ENCODE measurements at places on chromosomes 2 and 18.

DNA sequence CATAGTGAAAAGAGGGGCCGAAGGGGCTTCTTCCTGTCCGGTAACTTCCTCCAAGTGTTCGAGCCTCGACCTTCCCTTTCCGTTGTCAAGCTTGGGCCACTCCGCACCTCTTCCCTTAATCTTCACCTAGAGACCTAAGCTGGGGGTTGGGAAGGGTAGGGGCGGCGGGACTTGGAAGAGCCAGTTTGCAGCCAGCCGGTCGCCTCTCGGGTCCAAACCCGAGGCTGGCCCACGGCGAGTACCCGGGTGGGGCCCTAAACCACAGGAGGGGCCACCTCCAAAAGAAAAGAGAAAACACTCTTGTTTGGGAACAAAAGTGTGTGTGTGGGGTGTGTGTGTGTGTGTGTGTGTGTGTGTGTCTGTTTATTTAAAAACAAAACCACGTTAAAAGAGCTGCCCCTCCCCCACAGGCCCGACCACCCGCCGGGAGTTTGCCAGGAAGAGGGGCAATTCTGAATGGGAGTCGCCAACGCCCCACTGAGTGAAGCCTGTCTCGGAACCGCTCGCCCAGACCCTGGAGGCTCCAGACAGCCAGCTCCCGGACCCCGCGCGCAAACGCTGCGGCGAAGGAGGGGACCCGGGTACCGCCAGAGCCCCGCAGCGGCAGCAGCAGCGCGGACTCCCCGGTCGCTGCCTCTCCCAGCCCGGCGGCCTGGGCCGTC is 488 bp upstream of the RHOB start:
- H3K27me3 ChIP-seq = no peaks in the 10 kb centered on the region
- peaks cover 11% of the 10 kb centered on the region for H3K36me3 ChIP-seq
- peak overlapping the region; percentile 71 for H3K4me3 ChIP-seq
- H3K27ac ChIP-seq = no peak overlapping the region

- no peak overlapping the region for H3K4me3 ChIP-seq
- no peaks in the 10 kb centered on the region for H3K27me3 ChIP-seq
- DNase-seq = no peak
- peaks cover 5% of the 10 kb centered on the region for H3K4me1 ChIP-seq
These were observed 189.0 kb downstream of the PRKCE start for GRCh38 chr2:45840481-45840880.

DNA sequence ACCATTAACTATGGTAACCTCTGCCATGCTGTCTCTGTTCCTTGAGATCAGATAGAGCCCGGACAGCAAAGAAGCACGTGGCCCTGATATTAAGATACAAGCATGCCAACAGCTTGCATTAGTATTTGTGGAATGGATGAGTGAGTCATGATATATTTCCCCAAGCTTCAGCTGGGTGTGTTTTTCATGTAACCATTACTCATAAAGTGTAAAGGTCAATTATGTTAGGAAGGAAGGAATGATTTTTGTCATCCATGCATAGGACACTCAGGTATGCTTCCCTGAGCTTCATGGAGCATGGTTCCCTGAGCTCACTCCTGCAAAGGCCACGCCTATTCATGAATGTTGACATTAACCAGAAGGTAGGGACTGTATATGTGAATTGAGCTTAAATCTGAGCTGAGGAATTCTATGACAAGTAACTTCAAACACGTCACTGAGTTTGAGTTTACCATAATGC is 74.6 kb downstream of the ARL4C start:
- peaks cover 26% of the 10 kb centered on the region for H3K4me1 ChIP-seq
- DNase-seq = peak; percentile 83

DNA sequence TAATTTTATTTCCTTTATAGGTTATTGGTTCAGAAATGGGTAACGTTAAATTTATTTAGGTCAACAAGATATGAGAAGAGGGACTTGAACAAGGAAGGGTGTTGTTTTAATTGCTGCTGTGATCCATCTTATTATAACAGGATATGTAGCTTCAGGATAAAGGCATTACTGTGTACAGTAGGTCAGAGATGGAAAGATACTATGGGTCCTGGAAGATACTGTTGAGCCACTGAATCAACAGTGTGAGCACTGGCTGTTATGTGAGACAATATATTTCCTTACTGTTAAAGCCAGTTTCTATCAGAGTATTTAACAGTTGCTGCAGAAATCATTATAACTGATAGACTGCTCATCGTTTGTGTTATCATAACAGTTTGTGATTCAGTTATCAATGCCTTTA is 414.7 kb downstream of the THSD7B start:
- H3K36me3 ChIP-seq = no peaks in the 10 kb centered on the region
- no peak for DNase-seq
- no peaks in the 10 kb centered on the region for H3K27me3 ChIP-seq
- no peak overlapping the region for H3K4me3 ChIP-seq
- peak overlapping the region; percentile 87 for H3K27ac ChIP-seq

All from MCF 10A (cell line).